ENCODE measurements at places on chromosomes 3 and 15.

DNA sequence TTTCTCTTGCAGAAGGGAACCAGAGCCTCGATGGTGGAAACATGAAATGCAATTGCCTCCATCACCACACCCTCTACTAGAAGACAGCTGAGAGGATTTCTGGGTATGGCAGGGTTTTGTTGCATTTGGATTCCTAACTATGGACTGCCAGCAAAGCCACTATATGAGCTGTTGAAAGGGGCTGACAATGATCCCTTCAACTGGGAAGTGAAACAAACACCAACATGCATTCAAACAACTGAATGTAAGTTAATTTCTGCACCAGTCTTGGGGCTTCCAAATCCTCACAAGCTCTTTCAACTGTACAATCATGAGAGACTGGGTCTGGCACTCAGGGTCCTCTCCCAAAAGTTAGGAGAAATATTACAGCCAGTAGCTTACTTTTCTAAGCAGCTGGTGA is 116.7 kb upstream of the PLCL2 start:
- DNase-seq: no peak

- DNase-seq: no peak
Measured at GRCh38 chr3:129628169-129628522, 21.7 kb upstream of the PLXND1 start.

- no peak for DNase-seq
Measured at GRCh38 chr15:69653846-69654245, 201.2 kb downstream of the RPLP1 start.

DNA sequence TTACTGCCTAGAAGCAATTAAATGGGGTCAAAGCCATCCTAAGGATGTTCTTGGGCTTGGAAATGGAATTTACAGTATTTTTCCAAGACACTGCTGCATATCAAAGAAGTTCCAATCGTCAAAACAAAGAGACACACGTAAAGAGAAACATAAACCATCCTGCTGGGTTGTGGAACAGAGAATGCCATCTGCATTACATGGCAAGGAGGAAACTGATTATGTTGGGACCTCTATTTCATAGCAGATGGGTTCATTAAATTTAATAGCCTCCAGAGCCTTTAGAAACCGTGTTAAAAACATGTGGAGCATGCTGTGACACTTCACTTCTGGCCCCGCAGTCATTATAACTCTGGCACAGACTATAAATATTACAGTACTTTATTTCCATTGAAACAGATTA is 154.6 kb downstream of the LRTM1 start:
- DNase-seq: no peak

GRCh38 chr3:28328188-28329151 is 20.1 kb upstream of the ZCWPW2 start:
- peak; percentile 25 for DNase-seq

DNA sequence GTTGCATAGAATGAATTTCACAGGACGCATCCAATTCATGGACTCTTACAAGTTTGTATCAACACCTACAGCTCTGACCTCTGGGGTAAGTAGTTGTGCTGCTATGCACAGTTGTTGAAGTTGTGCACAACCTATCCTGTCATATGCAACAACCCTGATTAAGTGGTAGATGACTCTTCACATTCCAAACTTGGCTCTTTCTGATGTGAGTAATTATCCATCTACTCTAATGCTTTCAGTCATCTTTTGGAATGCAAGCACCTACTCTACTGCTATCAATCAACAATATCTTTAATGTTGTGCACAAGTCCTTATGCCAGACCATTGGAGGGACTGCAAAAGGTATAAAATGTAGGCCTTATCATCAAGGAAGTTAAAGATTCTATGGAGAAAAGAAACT is 921.4 kb downstream of the MCTP2 start:
- DNase-seq: no peak

DNA sequence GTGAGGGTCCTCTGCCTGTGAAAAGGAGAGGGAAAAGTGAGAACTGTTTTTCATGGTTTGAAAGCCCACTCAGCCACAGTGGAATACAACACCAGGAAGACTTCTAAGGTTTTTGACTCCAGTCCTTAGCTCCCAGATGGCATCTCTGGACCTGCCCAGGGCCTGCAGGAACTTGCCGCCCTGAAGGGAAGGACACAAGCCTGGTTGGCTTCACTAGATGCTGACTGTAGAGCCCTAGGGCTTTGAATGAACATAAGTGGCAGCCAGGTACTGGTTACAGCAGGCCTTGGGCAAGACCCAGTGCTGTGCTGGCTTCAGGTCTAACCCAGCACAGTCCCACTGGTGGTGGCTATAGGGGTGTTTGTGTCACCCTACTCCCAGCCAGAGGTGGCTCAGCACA is 21.3 kb upstream of the TMEM266 start:
- no peak for DNase-seq

DNA sequence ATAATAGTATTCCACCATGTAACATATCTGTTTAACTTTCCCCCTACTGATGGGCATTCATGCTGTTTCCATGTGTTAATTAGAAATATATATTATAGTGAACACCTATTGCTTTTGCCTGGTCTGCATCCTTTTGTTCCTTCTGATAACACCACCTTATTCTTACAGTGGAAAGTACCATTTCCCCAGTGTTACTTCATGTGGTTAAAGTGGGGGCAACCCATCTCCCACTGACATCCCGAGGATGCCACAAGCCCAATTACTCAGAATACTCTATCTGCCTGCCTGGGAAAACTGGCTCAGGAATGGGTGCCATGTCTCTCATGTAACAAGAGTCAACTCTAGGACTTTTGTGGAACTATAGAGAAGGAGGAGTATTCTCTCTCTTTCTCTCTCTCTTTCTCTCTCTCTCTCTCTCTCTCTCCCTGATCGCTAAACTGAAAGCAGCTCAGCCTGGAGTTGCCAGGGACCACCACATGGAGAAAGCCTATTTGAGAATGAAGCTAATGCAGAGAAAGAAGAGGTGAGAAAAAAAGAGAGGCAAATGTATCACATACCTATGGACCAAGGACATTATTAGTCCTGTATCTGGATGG is 66.4 kb upstream of the PPIB start:
- DNase-seq: no peak

DNA sequence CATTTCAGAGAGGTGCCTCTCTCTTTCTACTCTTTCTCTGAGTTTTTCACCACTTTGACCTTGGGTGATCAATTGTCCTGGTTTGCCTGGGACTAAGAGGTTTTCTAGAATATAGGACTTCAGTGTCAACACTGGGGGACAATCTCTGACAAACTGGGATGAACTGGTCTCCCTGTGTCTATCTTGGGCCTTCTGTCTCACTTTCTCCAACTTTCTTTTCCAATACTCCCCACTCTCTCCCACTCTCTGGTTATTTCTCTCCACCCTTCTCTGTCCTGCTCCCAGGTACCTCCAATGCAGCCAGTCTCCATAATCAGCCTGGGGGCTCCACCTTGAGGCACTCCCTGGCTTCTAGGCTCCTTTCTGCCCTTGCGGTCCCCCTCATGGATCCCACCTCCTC is 4.7 kb upstream of the ITGA11 start:
- DNase-seq: no peak

DNA sequence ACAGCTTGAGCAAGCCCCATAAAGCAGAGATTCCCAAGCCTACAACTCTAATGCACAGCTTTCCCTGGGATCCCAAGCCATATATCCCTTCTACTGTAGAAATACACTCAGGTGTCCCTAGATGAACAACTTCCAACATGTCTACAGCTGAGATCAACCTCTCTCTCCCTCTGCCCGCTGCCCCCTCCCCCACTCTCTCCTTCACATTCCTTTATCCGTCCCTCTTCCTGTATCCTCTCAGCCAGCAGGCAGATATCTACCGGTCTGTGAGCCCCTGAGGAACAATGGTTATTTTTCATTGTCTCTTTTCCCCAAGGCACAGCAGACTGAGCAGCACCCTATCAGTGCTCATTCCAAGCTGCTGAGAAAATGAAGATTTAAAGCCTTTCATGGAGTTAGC is 138.6 kb downstream of the SUCLG2 start:
- DNase-seq: no peak

- DNase-seq: no peak
Measured at GRCh38 chr15:40463886-40464545, 6.8 kb upstream of the CHST14 start.

GRCh38 chr3:191302451-191302850 is 26.7 kb upstream of the CCDC50 start:
- DNase-seq: no peak

GRCh38 chr3:64369390-64369789 is 144.1 kb upstream of the PRICKLE2 start:
- DNase-seq: no peak

DNA sequence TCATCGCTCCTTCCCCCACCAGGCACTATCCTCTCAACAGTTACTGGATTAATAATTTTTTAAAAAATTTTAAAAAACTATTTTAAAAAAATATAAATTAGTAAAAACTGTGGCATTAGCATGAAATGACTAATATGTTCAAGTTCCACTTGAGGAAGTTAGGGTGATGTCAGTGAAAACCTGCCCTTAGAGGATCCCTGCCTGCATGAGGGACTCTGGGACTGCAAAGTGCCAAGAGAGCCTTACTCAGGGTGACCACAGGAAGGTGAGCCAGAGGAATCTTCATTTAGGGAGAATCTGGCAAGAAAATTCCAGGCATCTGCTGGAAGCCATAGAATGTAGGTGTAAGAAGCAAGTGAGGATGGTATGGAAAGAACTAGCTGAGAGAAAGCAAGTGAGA is 157.7 kb upstream of the BCL6 start:
- no peak for DNase-seq

GRCh38 chr3:44981220-44981619 is 5.2 kb downstream of the EXOSC7 start:
- no peak for DNase-seq

DNA sequence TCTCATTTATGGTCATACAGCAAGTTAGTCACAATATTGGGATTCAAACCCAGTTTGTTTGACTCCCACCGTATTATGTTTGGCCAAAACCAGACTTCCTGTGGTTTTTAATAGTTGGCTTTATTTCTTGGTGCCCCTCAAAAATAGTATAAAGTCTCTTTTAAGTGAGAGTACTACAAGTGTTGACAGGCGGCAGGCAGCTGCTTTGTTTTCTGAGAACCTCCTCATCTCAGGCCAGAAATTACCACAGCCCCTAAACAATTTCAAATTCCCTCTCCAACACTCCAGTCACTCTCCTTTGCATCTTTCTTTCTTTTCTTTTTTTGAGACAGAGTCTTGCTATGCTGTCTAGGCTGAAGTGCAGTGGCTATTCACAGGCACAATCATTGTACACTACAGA is 121.5 kb downstream of the POLR2M start:
- no peak for DNase-seq

GRCh38 chr3:55719508-55719907 is 232.4 kb upstream of the WNT5A start:
- no peak for DNase-seq

DNA sequence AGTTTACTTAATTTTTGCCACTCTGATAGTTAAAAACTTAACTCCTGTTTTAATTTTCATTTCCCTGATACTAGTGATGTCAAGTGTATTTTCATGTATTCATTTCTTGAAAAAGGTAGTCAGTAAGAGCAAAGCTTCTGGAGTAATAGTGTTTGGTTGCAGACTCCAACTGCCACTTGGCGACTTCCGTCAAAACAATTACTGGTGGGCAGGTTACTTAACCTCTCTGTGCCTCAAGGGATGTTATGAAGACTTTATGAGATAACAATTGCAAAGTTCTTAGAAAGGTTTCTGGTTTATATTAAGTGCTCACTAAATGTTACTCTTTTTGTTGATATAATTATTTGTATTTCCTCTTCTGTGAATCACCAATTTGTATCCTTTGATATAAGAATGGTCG is 129.7 kb downstream of the NFKBIZ start:
- DNase-seq: no peak

- no peak for DNase-seq
Measured at GRCh38 chr15:97804950-97805349, 155.6 kb upstream of the ARRDC4 start.

- no peak for DNase-seq
Measured at GRCh38 chr3:158663832-158664231, 8.6 kb downstream of the LXN start.

- no peak for DNase-seq
Measured at GRCh38 chr3:3559786-3560185, 239.4 kb upstream of the LRRN1 start.

DNA sequence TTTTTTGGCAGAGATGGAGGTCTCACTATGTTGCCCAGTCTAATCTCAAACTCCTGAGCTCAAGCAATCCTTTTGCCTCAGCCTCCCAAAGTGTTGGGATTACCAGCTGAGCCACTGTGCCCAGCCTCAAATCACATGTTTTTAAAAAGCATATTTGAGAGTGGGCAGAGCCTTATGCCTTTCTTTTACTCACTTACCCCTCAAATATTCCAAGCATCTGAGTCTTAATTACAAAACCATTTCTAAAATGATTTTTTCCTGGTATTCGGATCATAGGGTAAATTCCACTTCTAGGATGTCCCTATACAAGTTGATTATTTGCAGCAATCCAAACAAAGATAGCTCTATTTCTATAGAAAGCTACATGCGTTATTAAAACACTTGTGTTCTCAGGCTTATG is 106.1 kb downstream of the RFTN1 start:
- no peak for DNase-seq

DNA sequence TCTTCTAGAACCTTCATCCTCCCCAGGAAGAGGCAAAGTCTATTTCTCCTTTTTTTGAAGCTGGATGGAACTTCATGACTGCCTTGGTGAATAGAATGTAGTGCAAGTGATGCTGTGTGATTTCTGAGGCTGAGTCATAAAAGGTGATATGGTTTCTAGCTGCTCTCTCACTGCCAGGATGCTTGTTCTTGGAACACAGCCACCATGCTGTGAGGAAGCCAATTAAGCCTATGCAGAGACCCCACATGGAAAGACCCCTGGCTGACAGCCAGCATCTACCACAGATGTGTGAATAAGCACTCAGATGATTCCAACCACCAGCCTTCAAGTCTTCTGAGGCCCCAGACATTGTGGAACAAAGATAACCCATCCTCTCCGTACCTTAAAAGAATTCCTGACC is 57.0 kb downstream of the ISL2 start:
- peak; percentile 54 for DNase-seq

GRCh38 chr3:59771768-59772181 is 722.0 kb upstream of the CFAP20DC start:
- DNase-seq: no peak

DNA sequence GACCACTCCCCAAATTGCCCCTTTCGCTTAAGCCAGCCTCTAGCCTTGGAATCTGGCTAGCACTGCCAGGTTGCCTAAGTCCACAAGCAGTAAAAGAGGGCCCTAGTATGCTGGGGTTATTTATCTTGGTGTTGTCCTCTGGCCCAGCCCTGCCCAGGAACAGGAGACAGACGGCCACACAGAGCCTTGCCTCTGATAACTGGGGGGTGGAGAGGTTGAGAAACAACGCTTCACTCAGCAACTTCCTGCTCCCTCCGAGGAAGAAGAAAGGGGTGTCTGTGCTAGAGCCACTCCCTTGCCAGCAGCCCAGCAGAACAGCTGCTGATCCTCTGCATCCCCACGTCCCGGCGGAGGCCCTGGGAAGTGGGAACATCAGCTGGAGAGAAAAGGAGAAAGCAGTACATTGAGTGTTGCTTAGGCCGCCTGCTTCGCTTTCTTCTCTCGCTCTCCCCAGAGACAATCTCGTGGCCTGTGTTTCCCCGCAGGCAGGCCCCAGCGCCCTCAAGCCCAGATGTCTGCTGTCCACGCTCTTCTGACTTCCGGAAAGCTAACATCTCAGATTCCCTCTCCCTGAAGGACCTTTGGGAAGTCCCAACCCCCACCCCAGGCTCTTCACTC is 22.6 kb upstream of the C3orf70 start:
- peak; percentile 12 for DNase-seq

GRCh38 chr3:57586778-57587177 is 10.4 kb downstream of the ARF4 start:
- DNase-seq: no peak
